ENCODE measurements at places on chromosomes 7 and 10.

DNA sequence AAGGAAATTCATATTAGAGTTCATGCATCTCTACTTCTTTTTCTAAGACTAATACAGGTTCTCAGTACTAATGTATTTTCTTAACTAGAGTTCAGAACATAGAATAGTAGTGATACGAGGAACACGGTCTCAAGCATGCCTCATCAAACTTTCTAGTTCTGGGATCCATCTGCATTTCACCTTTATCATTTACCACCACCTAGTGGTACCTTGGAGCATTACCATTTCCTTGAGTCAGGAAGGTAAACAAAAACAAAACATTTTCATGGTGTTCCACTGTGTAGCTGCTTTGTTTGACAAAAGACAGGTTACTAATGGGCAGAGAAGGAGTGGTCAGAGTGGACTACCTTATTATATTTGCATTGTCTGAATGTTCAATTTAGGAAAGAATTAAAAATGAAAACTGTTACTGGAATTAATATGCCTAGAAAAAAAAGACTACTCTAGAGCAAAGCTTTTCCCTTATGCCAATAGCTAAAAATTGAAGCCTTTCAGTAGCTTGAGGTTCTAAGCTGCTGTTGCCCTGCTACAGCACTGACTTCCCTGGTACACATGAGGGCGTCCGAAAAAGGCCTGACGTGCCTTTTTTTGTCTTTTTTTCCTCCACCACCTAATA lies 44.5 kb downstream of the STARD3NL start:
- DNase-seq, result no peak

GRCh38 chr7:157522189-157522588 lies 185.4 kb downstream of the DNAJB6 start:
- DNase-seq, result no peak

DNA sequence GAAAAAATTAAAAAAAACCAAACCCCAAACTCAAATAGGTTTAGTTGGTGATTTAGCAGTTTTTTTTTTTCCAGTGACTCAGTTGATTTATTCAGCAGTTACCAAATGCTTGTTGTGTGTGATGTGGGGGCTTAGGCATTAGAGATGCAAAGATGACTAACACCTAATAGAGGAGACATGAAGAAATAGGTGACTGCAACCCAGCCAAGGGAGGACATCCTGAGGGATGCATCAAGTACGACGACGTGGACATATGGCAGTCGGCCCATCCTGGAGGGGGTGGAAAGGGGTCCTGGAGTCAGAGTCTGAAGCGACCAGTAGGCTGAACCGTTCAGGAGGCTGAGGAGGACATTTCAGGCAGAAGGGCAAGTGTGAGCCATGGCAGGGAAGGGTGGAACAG lies 35.5 kb downstream of the LRMDA start:
- DNase-seq, result no peak

DNA sequence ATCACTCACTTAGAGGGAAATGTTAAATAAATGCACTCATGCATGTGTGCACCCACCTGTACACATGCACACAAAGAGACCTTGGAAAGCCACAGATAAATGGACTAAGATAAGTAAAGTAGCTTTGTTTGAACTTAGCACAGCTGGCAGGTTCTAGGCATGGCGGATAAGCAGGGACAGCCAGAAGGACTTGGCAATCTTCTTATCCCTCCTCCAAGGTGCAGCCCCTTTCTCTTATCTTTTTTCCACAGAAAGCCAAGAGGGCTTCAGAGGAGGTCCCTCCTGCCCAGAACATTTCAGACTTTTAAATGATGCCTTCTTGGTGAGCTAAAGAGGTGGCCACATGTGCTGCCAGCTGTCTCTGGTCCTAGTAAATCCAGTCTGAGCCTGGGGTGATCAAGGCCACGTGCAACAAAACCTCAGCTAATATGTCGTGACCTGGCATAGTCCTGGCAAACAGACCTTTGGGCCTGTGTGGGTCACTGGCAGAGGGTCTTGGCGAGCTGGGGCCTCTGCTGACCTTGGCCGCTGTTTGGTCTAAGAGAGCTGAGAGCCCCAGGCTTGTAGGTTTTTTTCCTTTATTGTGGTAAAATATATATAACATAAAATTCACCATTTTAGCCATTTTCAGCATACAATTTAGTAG lies 43.2 kb upstream of the SLC35B4 start:
- no peak for DNase-seq

DNA sequence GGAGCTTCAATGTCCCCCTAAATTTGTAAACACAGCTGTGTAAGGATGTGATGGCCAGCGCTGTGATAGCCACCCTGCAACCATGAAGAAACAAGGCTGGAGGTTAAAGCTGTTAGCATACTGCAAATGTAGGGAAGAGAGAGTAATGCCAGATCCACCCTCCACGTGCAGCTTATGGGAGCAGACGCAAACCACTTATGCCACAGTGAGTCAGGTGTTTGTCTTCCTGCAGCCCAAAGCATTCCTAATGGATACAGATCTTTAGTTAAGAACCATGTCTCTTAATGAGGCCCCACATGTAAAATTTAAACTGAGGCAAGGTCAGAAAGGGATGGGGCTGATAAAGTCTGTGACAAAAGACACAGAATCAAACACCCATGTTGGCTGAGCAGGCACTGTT lies 13.6 kb upstream of the MYL7 start:
- no peak for DNase-seq
